ENCODE measurements at places on chromosomes 13 and 19. TPM values are rescaled to one million over a fixed set of nuclear protein-coding genes. Genes with fewer than 3 reads are reported as not detected.

Gene RFXANK
- 69.5 TPM for total RNA-seq

Gene CGB8
- not detected for total RNA-seq

Gene JSRP1
- not detected for total RNA-seq

Gene ZNF626
- total RNA-seq = 7.4 TPM

Gene ISOC2
- total RNA-seq = 61.9 TPM

Gene C1QTNF9
- not detected for total RNA-seq

Gene NLRP12
- total RNA-seq = 0.44 TPM

Gene IGFL1
- total RNA-seq = not detected

Gene GNG7
- total RNA-seq = 0.87 TPM

Gene GAPDHS
- not detected for total RNA-seq

Gene C19orf67
- not detected for total RNA-seq

Gene CGB3
- total RNA-seq = not detected

Gene TYROBP
- total RNA-seq = not detected

Gene TUBA3C
- total RNA-seq = not detected

Gene SMIM24
- not detected for total RNA-seq

Gene LRRC63
- total RNA-seq = under 0.01 TPM

Gene ICAM5
- not detected for total RNA-seq

Gene DIRAS1
- under 0.01 TPM for total RNA-seq

Gene LYPD3
- total RNA-seq = 0.22 TPM

Gene CD22
- total RNA-seq = 0.22 TPM

Gene SLC25A41
- total RNA-seq = not detected

Gene CALR3
- not detected for total RNA-seq

Gene UBE2L5
- total RNA-seq = not detected

Gene TEX29
- 0.20 TPM for total RNA-seq

Gene RASIP1
- 74.0 TPM for total RNA-seq

Gene LRFN3
- total RNA-seq = 1.3 TPM

Gene GJB2
- total RNA-seq = not detected

Gene ZNF772
- 12.9 TPM for total RNA-seq

Gene SIGLEC5
- not detected for total RNA-seq

Gene EBPL
- 102 TPM for total RNA-seq

Gene ZNF556
- not detected for total RNA-seq

Gene B3GNT3
- 0.22 TPM for total RNA-seq

Gene NPHS1
- not detected for total RNA-seq

Gene RXFP2
- total RNA-seq = not detected

Gene ONECUT3
- not detected for total RNA-seq

Gene MYO1F
- total RNA-seq = 0.40 TPM

Gene OR7A5
- total RNA-seq = not detected

Gene KIR3DL1
- total RNA-seq = not detected

Gene KLF2
- total RNA-seq = 2.6 TPM

Gene DAND5
- total RNA-seq = under 0.01 TPM

Gene DPF1
- 0.22 TPM for total RNA-seq

Gene ILF3
- 57.7 TPM for total RNA-seq

Gene LAIR1
- total RNA-seq = not detected

Gene NAA16
- 3.5 TPM for total RNA-seq

Gene INSR
- total RNA-seq = 28.0 TPM

Gene NAT14
- total RNA-seq = 5.2 TPM

Gene LGALS7B
- total RNA-seq = not detected

Gene B3GNT8
- total RNA-seq = 2.2 TPM

Gene TMEM38A
- total RNA-seq = 1.3 TPM

Gene PHLDB3
- total RNA-seq = 23.1 TPM

Gene KLK14
- not detected for total RNA-seq

Gene ELAVL1
- 17.5 TPM for total RNA-seq

Gene PROSER3
- 1.4 TPM for total RNA-seq

Gene LHFPL6
- total RNA-seq = 72.6 TPM

Gene CD177
- 2.6 TPM for total RNA-seq

Gene FCER2
- total RNA-seq = not detected

Gene IGFL3
- total RNA-seq = not detected

Gene NLRP9
- not detected for total RNA-seq
